ENCODE measurements at places on chromosomes 12 and 14.

GRCh38 chr12:112549031-112549430, 130.3 kb downstream of the PTPN11 start:
- no peak for DNase-seq

DNA sequence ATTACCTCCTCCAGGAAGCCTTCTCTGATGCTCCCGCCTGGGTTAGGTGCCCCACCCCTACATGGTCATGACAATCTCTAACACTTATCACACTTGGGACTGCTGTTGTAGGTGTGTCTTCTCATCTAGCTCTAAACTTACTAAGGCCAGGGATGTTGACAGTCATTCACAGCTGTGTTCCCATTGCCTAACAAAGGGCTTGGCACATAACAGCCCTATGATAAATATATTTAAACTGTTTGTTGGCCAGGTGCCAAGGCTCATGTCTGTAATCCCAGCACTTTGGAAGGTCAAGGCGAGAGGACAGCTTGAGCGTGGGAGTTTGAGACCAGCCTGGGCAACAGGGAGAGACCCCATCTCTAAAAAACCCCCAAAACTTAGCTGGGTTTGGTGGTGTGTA, 98.8 kb upstream of the RGS6 start:
- no peak for DNase-seq

GRCh38 chr12:106769078-106769477, 5.4 kb upstream of the RIC8B start:
- peak; percentile 15 for DNase-seq

- peak; percentile 63 for DNase-seq
These were observed 192.0 kb downstream of the TTC7B start for GRCh38 chr14:90624227-90624626.

DNA sequence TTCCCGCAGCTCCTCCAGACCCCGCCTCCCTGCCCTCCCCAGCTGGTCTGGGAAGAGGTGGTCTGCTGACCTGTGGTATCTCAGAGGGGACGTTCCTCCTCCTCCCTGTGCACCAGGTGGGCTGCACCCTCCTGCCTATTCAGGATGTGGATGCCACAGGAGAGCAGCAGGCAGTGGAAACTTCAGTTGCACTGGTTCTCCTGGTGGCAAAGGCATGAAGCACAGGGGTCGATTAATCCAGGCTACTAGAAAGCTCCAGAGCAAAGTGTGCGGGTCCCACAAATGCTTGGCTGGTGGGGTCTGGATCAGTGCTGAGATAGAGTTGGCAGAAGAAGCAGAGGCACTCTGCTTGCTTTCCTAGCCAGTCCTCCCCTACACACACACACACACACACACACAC, 197.0 kb downstream of the SLC41A2 start:
- no peak for DNase-seq

GRCh38 chr14:57389646-57390036, 745 bp upstream of the NAA30 start:
- no peak for DNase-seq

DNA sequence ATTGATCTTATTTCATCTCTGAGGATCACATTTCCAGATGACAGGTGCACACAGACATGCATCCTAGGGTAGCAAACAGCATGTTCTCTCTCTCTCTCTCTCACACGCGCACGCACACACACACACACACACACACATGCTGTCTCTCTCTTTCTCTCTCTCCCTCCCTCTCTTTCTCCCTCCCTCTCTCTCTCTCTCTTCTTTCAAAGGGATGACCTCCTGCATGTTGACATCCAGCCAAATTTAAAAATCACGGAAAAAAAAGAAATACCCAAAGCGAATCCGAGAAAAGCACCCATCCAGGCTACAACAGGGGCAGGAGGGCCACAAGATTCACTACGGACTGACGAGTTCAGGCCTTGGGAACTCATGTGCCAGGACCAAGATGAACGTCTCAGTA, 2.3 kb downstream of the KSR2 start:
- no peak for DNase-seq

GRCh38 chr12:74488134-74488533, 49.5 kb upstream of the ATXN7L3B start:
- no peak for DNase-seq

DNA sequence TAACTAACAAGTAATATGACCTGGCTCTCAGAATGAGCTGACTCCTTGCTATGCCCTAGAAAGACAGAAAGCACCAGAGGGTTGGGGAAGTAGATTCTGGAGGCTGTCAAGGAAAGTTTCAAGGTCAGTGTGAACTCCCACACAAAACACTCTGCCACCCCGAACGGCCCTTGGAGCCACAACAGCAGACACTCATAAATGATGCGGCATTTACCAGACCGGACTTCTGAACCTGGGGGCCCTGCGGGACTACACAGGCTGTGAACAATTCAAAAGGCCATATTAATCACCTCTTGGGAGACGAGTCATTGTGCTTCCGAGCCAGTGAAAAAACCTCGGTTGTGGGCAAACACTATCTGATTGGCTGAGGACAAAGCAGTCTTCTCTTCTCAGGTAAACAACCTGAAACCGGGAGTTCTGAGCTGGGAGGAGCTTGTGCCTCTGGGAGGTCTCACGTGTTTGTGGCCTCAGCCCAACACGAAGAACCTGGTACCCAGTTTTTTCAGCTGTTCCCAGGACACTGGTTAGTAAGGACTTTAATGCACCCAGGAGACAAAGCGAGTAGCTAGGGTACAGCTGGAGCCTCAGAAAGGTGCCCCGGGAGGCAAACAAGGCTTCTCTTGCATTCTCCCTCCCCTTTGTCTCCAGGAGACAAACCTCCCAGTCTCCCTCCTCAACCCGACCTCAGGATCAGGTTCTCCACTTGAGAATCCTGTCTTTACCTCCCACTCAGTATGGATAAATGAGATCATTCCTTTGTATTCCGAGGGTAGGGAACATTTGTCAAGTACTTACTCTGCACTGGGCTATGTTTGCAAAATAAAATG, 35.3 kb downstream of the VWF start:
- peak; percentile 57 for DNase-seq

DNA sequence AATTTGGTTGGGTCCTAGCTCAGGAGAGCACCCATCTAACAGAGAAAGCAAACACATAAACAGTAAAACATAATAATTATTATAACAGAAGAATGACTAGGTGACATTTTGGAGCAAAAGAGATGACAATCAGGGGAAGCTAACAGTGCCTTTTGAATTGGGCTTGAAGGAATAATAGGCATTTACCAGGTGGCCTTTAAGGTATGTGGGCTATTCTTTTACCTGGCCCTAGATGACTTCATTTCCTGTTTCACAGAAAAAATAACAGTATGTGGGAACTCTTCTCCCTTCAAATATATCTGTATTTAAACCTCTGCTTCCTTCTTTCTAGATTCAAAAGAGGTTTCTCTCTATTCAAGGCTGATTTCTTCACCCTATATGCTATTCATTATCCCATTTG, 3.8 kb downstream of the IRAK4 start:
- no peak for DNase-seq

GRCh38 chr14:33642691-33643244, 308.1 kb downstream of the EGLN3 start:
- no peak for DNase-seq

- DNase-seq = no peak
These were observed 566 bp upstream of the PRDM4 start for GRCh38 chr12:107761502-107761904.

GRCh38 chr12:98645572-98646067, 530 bp downstream of the APAF1 start:
- no peak for DNase-seq

GRCh38 chr12:129700036-129700435, 203.8 kb downstream of the TMEM132D start:
- no peak for DNase-seq

DNA sequence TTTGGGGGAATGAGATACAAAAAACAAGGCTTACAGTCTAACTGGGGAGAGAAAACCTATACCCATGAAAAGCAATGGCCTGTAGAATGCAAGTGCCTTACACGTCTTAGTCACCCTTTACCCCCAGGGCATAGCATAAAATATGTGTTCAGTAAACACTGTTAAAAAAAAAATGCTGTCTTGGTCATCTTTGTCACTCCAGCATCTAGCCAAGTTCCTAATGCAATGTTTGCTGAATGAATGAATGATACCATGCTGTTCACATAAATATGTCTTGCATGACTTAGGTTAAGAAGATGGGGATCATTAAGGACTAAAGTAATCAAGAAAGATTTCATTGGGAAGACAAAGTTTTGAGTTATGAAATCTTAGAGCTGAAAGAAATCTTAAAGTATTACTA, 38.5 kb downstream of the PPP2R5E start:
- no peak for DNase-seq

Data from foreskin fibroblast (primary cell).